Endothelial cell (in vitro differentiated cells): ENCODE measurements at places on chromosomes 7 and 10.

- DNase-seq = no peak
Observed at GRCh38 chr10:73439605-73440312, 6.4 kb upstream of the MSS51 start.

DNA sequence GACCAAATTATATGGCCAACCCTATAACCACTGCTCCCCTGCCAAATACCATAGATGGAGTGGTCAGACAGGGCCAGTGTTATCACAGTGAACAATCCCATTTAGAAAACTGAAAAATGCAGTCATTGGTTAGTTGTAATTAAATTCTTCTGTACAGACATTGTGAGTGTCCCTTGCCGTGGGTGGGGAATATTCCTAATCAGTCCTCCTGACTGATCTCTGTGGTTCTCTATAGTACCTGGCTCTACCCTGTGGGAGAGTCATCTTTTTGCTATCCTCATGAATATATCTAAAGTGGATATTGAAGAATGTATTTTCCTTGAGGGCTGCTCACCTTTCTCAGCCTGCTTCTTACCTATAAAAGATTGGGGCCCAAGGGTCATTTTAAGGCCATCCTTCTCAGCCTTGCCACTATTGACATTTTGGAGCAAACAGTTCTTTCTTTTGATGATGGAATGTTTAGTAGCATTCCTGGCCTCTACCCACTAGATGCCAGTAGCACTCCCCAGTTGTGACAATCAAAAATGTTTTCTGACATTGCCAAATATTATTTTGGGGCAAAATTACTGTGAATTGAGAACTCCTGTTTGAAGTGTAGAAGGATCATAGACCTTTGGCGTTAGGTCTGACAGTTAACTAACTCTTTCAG is 110.2 kb downstream of the MAPK8 start:
- no peak for DNase-seq

DNA sequence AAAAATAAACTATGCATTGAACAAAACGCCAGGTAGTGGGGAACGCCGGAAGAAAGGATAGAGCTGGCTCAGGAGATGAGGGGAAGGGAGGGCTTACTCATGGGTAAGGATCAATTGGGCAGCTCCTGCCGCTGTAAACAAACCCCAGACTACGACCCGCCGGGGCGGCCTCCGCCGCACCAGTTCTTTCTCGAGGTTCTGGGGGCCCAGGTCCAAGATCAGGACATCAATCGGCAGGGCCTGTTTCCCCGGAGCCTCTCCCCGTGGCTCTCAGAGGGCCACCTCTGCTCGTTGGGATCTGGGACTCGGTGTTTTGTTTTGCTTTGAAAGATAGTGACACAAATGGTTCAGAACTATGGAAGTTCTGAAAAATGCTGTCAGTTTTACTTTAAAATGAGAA is 140.4 kb downstream of the ELFN1 start:
- no peak for DNase-seq

GRCh38 chr7:155856656-155857055 is 44.4 kb upstream of the SHH start:
- no peak for DNase-seq

- no peak for DNase-seq
Observed at GRCh38 chr7:55410667-55411239, 45.6 kb downstream of the LANCL2 start.

GRCh38 chr7:1733206-1733907 is 63.3 kb downstream of the ELFN1 start:
- no peak for DNase-seq

DNA sequence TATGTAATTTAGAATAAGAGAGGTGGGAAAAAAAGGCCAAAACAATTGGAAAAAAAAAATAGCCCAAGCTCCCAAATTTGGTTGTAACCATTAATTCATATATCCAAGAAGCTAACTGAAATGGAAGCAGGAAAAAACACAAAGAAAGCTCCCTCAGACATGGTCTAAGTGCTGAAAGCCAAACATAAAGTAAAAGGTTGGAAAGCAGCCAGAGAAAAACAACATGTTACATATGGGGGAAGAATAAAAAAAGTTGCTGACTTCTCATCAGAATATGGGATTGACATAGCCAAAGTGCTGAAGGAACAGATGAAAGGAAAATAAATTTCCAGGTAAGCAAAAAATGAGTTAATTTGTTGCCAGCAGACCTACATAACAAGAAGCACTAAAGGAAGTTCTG is 40.3 kb downstream of the PDZD8 start:
- DNase-seq = no peak

DNA sequence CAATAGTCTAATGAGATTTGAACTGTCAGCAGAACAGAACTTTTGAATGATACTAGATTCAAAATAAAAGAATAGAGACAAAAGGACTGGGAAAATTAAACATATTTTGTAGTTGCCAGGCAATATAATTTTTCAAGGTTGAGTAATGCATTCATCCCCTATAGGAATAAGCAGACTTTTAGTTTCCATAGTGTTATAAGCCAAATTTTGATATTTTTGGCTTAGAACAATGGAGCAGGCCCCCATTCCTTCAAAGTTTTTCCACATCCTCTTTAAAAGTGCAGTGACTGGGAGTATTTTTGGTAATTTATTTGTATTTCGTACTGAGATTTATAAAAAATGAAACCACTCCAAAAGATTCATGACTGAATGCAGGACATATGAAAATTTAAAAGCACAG is 24.0 kb downstream of the MEOX2 start:
- no peak for DNase-seq

DNA sequence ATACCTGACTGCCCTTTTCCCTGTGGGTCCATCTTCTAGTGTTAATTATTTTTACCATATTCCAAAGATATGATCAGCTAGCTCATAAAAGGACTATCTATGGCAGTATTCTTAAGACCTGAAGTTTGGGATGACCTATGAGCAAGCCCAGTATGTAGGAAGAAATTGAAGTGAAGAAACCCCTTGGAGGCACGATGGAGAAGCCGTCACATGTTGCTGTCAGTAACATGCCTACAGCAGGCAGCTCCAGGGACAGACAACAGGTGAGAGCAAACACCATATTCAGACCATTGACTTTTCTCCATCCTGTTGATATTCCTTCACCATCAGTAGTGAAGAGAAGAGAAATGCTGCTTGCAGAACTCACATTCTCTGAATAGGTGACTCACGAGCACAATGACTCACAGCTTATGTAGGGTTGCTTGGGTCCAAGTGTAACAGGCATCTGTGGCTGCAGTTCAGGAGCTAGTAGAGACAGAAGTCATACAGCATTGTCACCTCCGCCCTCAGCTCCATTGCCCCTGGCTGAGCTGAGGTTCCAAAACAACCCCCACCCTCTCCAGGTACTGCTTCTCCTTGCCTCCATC is 8.4 kb upstream of the LYZL2 start:
- DNase-seq = no peak

DNA sequence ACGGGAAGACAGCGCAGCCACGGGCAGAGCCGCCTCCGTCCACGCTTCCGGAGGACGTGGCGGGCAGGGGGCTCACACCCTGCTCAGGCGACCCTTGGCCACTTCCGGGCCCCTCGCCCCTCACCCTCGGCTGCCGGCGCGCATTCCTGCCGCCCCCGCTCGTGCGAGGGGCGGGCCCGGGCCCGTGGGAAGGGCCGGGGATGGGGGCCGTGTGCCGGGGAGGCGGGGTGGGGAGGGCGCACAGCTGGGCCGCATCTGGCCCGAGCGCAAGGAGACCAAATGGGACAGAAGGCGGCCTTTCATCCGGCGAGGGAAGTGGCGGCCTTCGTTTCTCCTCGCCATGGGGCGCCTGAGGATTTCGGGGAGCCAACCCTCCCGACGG is 846 bp upstream of the LFNG start:
- no peak for DNase-seq

DNA sequence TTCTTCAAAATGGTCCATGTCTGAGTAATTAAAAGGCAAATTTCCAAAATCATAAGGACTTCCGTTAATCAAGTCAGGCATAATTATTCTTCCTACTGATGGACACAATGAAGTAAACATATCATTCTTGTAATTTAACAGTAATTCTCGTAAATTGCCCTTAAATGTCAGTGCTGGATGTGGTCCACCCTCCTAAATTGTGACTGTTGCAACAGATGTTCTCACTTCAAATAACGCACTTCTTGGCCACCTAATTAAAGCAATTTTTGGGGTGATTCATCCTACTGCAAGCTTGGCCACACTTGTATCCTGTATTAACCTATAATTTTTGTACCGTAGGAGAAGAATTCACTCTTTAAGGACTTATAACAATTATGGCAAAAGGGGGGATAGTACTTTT is 1.9 kb downstream of the COL1A2 start:
- no peak for DNase-seq

DNA sequence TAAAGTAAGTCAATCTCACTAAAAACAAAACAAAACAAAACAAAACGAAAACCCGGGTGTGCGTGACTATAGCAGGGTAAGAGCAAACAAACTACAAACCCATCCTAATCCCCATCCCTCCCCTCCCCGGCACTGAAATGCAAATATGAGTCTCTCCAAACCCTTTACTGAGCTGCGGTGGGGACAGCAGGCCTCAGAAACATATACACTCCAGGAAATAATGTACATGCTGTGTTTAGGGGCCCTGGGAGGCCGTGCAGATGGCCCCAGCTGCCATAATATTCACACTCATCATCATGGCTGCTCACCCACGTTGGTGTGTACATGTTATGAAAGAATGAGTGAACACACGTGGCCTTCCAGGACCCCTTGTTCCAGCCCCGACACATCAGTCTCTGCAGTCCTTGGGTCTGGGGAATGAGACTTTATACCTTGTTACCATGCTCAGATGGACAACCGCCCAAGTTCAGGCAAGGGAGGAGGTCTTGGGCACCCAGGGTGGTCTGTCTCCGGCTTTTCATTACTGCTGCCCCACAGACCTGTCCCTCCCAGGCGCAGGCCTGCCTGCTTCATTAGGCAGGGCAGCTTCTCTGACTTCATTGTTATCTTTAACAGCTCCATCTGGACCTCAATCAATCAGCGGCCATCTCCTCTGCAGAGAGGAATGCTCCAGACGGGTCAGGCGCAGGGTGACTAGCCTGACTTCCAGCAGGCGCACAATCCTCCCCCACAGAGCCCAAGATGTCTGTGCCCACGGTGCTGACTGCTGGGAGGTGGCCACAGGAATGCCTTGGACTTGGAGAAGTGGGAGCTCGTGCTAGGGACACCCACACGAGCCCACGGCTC is 20.6 kb downstream of the HSPA12A start:
- DNase-seq = no peak

DNA sequence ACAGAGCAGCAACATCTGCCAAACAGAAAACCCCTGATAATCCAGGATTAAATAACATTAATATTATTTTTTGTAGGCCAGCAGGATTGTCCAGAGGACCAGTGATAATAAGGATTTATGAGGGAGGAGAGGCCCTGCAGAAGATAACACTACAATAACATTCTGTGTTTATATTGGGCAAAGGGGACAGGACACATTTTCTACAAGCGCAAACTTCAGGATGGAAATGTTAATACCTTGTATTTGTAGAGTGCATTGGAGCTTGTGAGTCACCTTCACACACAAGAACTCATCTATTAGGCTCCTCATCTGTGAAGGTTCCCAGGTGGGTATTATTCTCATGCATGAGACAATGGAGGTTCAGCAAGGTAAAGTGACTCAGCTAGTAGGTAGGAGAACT is 51.0 kb downstream of the BAMBI start:
- DNase-seq = no peak

DNA sequence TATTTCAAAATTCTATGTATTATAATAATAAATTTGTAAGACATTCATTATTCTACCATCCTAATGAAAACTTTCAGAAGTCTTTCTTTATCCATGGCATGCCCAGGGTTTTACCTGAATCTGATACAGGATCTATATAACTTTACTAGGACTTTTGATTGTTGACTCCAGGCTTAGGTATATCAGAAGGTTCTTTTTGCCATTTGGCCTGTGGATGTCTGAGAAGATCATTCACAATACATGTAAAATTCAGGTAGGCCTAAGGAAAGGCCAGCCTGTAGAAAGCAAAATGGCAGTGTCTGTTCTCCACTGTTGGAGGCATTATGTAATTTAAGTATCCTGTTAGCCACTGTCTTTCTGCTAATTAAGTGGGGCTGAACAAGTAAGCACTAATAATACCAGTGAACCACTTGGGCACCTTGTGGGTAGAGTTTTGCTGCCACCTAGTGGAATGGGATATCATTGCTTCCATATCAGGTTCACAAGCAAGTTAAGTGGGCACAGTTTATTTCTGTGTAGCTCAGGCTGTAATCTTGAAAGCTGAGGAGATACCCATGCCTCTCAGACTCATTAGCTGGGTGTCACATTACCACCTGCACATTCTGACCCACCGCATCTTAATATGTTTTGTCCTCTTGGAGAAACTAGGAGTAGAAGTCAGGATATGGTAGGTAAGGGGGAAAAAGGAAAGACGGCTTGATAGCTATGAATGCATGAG is 105.5 kb downstream of the SEPTIN7 start:
- DNase-seq = peak; percentile 69

- DNase-seq = no peak
Observed at GRCh38 chr10:122476333-122476695, 15.0 kb downstream of the HTRA1 start.

DNA sequence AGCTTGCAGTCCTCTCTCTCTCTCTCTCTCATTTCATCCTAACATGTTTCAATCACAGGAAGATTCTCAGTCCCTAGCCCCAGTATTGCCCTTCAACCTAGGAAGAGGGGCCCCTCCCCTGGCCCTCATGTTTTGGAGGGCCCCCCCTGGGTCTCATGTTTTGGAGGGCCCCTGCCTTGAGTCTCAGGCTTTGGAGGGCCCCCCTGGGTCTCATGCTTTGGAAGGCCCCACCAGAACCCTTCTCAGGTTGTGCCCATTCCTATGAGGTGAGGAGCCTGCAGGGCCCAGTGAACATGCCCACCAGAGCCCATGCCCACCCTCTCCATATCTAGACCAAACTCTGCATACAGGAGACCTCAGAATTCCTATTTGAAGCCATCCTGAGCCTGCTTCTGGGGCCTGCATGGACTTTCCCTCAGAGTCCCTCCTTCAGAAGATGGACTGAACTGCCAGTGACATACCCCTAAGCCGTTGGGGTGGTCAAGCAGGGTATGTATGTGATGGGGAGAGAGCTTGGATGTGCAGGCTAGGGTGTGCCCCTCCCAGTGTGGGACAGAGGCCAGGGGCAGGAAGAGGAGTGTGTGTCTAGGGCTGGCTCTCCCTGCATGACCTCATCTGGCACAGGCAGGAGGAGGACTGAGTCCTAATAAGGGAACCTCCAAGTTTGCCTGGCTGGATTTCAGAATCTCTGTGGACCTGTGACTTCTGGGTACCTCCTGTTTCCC is 8.1 kb upstream of the VDAC2 start:
- DNase-seq = no peak

- no peak for DNase-seq
Observed at GRCh38 chr7:49695971-49696370, 77.5 kb upstream of the VWC2 start.
